ENCODE measurements at places on chromosomes 4 and X.
A peak's percentile ranks its signal among the peaks of the same experiment; 100 is the strongest.

DNA sequence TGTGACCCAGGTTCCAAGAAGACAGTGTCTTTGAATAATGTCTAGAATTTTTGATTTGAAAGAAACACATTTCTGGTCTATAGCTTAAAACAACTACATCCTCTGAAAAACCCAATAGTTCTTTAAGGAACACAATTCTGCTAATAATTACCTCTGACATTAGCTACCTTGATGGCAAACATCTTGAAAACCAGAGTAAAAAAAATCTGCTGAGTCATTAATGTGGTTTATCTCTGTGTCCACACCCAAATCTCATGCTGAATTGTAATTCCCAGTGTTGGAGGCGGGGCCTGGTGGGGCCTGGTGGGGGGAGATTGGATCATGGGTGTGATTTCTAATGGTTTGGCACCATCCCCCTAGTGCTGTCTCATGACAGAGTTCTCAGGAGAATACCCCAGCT, 1233.8 kb downstream of the NLGN4X start:
- no peak for DNase-seq

DNA sequence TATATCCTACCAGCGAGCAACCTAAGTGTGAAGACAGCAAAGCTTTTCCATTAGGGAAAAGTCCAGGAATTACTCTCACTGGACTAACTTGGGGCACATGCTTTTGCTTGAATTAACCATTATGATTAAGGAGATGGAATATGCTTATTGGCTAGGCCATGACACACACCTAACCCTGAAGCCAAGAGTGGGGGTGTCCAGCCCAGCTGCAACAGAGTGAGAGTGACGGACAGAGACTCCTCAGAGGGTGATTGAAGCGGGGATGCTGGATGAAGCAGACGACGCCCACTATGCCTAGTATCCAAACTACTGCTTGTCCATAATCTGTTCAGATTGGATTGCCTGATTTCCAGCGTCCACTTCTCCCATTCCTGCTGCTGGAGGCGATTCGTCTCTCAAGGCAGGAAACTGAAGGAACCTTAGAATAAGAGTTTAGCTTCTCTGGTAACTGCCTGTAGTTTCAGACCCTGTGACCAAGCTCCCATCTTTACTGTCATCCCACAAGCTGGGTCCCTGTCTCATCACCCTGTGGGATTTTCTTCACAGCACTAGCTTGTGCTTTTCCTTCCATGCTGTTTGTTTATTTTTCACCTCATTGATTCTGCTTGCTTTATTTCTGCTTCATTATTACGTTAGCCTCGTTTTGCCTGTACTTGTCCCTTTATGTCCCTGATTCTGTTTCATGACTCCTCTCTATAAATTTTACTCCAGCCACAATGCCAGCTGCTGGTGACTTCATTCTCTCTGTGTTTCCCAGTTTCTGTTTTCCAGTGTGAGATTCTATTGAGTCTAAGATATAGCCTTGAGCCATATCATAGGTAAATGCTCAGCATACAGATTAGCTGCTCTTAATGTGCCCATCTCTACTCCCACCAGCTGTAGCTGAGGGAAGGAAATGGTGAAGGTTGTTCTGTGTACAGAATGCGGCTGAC, 19.0 kb downstream of the FAM47E start:
- no peak for DNase-seq

DNA sequence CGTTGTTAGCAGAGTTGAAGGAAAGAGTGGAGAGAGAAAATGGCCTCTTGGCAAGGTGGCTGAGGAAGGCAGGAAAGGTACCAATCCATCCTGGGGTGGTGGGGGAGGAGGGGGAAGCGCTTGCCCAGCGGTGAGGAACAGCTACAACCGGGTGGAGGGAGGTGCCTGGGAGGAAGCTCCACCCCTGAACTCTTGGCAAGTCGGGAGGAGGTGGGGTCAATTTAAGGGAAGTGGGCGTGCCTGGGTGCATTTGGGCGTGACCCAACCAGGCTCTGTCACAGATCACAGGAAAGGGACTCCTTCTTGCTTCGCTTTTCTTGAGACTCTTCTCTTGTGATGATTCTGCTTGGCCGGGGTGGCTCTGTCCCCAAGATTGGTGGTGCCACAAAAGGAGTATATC, 41.7 kb downstream of the BCORL1 start:
- peak; percentile 65 for DNase-seq

- DNase-seq = no peak
Measured at GRCh38 chr4:85812776-85813175, 337.8 kb downstream of the ARHGAP24 start.

DNA sequence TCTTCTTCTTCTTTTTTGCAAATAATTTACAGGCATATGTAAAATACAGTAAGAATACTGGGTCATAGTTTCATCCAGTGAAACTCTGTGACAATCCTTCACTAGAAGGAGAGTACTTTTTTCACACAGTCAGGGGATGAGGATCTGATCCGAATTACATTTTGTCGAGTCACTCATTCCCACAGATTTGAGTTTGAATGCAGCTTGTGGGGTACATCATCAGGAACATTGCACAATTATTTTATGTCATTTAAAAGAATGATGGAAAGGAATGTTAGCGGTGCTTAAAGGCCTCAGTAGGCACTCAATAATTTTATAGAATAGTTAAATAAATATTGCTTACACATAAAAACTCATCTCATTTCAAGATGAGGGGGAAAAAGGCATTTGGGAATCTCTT, 88.6 kb downstream of the CHRNA9 start:
- no peak for DNase-seq

- no peak for DNase-seq
Measured at GRCh38 chrX:39459952-39460351, 637.8 kb downstream of the BCOR start.

DNA sequence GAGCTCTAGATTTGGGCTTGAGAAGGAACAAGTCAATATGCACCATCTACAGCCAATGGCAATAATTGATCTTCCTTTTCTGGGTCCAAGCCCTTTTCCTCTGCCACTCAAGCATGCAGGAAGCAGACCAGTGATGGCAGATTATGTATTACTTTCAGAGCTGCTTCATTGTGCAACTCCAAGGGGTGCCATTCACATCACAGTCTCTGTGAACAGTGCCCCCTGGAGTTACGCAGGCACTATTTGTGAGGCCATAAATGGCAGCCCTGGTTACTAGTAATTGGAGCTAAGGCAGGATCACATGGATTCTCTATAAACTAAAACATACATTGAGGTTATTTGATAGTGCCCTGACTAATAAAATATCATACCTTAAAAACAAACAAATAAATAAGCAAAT, 313.4 kb upstream of the SLC7A11 start:
- no peak for DNase-seq

- DNase-seq = no peak
Measured at GRCh38 chrX:68508799-68509198, 9.9 kb downstream of the YIPF6 start.

GRCh38 chr4:153850533-153851280, 61.8 kb upstream of the SFRP2 start:
- DNase-seq = no peak

DNA sequence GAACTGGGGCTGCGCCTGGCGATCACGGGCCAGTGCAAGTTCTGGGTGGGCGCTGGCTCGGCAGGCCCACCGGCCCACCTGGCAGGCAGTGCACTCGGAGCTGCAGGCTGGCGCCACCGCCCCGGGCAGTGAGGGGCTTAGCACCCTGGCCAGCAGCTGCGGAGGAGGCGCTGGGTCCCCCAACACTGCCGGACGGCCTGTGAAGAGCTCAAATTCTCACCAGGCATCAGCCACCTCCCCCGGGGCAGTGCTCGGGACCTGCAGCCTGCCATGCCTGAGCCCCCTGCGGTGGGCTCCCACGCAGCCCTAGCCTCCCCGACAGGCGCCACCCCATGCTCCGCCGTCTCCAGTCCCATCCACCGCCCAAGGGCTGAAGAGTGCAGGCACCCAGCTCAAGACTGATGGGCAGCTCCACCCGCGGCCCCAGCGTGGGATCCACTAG, 7.1 kb upstream of the ZNF330 start:
- no peak for DNase-seq

- no peak for DNase-seq
Measured at GRCh38 chrX:13763489-13763888, 28.9 kb downstream of the OFD1 start.

DNA sequence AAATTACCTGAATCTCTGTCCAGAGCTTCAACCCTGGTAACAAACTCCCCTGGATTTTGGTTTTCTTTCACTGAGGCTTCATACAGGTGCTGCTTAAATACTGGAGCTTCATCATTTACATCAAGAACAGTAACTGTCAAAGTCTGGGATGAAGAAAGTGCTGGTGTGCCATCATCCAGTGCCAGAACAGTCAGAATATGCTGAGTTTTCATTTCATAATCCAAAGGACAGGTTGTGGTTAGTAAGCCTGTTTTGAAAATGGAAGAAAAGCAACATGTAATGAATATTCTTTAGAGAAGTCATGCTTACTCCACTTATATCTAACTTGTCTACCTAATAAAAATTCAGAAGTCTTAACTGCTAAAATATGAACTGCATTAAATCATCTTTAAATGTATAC, 175.9 kb downstream of the DCHS2 start:
- DNase-seq = no peak

- no peak for DNase-seq
Measured at GRCh38 chr4:136920092-136920881, 612.0 kb downstream of the PCDH18 start.

DNA sequence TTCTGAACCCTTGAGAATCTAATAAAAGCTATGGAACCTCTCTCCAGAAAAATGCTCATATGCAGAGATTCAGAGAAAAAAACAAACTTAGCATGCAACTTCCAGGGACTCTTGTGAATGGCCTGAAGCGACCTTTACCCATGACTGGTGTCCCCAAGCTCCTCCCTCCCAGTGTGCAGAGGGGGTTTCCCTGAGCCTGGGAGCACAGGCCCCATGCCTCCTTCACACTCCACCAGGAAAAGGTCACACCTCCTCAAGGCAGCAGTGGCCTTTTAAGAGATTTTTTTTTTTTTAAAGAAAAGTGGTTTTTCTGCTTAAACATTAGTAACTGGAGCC, 13.3 kb upstream of the UBA6 start:
- no peak for DNase-seq

DNA sequence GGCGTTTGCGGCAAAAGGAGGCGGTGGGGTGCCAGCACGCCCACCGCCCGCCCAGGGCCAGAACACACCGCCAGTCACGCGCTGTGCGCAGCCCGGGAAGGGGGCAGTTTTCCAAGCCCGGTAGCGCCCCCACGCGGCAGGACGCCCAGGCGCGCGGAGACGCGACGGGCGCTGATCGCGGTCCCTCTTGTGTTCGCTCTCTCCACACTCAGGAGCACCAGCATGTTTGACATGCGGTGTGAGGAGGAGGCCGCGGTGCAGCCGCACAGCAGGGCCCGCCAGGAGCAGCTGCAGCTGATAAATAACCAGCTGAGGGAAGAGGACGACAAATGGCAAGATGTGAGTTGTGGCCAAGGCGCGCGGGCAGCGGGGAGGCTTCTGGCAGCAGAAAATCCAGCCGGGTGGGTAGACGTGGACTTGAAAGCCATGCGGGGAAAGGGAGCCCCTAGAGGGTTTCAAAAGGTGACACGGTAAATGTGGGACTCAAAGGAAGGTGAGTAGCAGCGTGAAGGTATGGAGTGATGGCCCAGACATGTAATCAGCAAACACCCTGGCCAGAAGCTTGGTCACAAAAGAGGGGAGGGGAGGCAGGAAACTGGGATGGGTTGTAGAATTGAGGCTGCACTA, 104.1 kb downstream of the PHOX2B start:
- DNase-seq = no peak

- DNase-seq = no peak
Measured at GRCh38 chr4:3202836-3203820, 45.8 kb upstream of the MSANTD1 start.

DNA sequence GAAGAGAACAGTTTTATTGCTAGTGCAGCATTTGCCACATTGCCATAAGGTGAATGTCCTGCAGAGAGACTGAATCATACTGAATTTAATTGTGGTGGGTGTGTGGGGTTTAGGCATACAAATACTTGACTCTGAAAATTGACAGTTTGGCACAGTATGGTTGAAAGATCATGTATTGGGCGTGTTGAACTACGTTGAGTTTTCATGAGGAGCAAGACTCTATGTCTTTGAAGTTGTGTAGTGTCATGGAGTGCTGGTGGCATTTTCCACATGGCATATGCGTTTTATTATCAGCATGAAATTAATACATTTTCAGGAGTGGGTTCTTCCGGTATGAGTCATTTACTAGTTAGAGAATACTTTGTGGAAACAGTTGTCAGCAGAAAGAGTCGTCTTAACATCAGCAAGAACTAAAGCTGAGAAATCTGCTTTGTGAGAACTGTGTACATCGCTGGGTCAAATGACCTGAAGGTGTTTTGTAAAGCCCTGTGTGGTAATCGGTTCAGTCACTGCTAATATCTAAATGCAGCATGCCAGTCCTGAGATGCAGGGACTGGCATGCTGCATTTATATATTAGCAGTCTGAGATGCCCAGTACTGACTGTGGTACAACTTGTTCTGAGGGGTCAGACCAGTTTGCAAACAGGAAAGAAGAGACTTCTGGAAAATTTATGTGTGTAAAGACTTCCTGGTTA, 50.3 kb downstream of the ARHGAP10 start:
- no peak for DNase-seq

- no peak for DNase-seq
Measured at GRCh38 chrX:46989548-46989947, 77.3 kb downstream of the JADE3 start.

DNA sequence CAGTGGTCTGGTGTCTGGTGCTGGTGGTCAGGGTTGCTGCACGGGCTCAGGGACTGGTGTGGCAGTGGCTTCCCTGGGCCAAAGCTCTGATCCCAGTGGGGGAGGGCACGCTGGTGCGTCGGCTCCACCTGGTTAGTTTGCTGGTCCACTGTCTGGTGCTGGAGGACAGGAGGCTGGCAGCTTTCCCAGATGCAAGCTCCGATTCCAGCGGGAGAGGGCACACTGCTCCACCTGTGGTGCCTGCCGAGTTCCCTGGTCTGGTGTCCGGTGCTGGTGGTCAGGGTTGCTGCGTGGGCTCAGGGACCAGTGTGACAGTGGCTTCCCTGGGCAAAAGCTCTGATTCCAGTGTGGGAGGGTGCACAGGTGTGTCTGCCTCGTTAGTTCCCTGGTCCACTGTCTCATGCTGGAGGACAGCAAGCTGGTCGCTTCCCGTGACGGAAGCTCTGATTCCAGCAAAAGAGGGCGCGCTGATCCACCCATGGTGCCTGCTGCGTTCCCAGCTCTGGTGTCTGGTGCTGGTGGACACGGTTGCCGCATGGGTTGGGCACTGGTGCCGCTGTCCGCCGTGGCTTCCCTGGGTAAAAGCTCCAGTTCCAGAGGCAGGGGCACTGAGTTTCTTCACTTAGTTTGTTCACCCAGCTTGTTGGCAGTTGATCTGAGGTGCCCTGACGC, 5.8 kb downstream of the VMA21 start:
- DNase-seq = no peak

DNA sequence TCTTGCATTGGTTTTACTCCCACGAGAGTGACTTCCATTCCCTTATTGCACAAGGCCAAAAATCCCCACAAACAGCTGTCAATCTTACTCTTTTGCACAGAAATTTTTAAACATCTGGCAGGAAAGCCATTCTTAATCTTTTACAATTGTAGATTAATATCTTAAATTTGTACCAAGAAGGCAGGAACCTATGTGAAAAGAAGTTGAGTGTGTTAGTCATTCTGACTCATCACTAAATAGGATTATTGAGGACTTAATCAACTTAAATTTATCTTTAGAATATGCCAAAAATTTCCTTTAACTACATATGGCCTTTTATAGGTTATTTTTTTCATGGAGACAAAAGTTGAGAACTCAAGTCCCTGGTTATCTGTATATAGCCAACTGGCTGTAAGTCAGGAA, 49.0 kb upstream of the VEGFC start:
- no peak for DNase-seq

GRCh38 chr4:128831531-128832242, 22.2 kb downstream of the JADE1 start:
- DNase-seq = no peak
